Right ventricle myocardium inferior (tissue), 1 donor: ENCODE measurements at places on chromosomes 2 and 18. TPM values are rescaled to one million over a fixed set of nuclear protein-coding genes. Genes with fewer than 3 reads are reported as not detected.

Gene CYP27A1
- 12.5 TPM for total RNA-seq

Gene CRIM1
- 21.7 TPM for total RNA-seq

Gene NFU1
- 122 TPM for total RNA-seq

Gene TFCP2L1
- total RNA-seq = 0.30 TPM

Gene RAB10
- total RNA-seq = 96.7 TPM

Gene ALPG
- not detected for total RNA-seq

- no peak for DNase-seq
These were observed 26.7 kb downstream of the POLR1A start for GRCh38 chr2:86078774-86079545.

- DNase-seq = no peak
These were observed 25.5 kb downstream of the IGFBP2 start for GRCh38 chr2:216658757-216659156.

DNA sequence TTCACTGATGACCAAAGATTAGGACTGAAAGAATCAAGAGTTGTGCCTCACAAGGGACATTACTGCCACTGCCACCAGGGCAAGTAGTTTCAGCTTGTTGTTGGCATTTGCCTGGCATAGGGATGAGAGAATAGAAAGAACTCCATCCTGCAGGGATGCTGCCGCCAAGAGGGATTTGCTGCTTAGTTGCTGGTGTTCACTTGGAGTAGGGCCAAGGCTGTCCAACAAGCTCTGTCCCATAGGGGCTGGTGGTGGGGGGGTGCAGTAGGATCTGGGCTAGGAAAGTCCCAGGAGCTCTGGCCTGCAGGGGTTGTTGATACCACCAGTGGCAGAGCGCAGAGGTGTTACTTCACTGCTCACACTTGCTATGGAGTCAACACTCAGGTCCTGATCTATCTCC is 84.9 kb upstream of the MGAT4A start:
- DNase-seq = no peak

DNA sequence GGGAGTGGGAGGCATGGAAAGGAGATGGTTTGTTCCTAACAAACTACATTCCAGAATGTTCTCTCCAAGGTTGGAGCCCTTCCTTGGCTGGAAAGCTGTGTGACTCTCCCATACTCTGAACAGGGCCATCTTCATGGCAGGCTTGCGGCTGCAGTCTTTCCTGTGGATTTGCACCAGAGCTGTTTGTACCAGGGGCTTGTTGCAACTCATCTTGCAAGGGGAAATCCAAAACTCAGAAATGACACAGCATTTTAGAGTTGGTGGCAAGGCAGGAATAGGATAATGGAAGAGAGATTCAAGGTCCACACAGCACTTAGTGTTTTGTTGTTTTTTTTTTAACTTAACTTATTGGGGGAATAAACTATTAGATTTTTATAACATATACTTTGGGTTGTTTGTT is 73.7 kb upstream of the ZNF516 start:
- no peak for DNase-seq

DNA sequence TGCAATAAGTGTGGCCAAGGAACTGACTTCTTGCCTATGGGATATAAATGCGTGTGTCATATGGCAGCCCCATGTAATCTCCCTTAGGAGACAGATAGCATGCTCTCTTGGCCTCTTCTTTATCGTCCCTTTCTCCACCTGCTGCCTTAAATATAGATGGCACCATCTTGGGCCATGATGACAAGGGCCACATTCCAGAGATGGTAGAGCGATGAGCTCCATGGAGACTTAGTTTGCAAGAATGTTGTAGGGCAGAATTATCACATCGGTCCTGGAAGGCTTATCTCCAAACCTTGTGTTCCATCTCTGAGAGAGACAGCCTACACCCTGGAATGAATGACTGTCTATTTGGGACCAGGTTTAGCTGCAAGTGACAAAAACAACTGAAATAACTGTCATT is 536.7 kb downstream of the TNS1 start:
- no peak for DNase-seq

GRCh38 chr2:25333981-25334380 is 7.7 kb downstream of the DNMT3A start:
- DNase-seq = no peak

- DNase-seq = no peak
These were observed 1564.6 kb upstream of the NXPH2 start for GRCh38 chr2:140344838-140345237.
